Right renal pelvis (tissue), 4 donors: ENCODE measurements at places on chromosomes 3 and 15. TPM values are rescaled to one million over a fixed set of nuclear protein-coding genes. Genes with fewer than 3 reads are reported as not detected.

Gene SLC26A6
- polyA plus RNA-seq, result 23.7 TPM

Gene OR5H2
- not detected for polyA plus RNA-seq

Gene ATP13A5
- polyA plus RNA-seq, result not detected

Gene POLG
- polyA plus RNA-seq, result 49.9 TPM

Gene SMCO1
- not detected for polyA plus RNA-seq

Gene LMAN1L
- polyA plus RNA-seq, result not detected

Gene TNIK
- 20.7 TPM for polyA plus RNA-seq

Gene CFAP161
- 0.24 TPM for polyA plus RNA-seq

Gene CLRN1
- not detected for polyA plus RNA-seq

Gene LOXL1
- polyA plus RNA-seq, result 86.1 TPM

Gene NEK10
- 1.9 TPM for polyA plus RNA-seq

Gene TGM5
- polyA plus RNA-seq, result 0.03 TPM

Gene SLC25A36
- 174 TPM for polyA plus RNA-seq

Gene NRROS
- 3.2 TPM for polyA plus RNA-seq

Gene HRG
- 2.0 TPM for polyA plus RNA-seq

Gene TM6SF1
- 1.7 TPM for polyA plus RNA-seq

Gene CIB2
- 27.7 TPM for polyA plus RNA-seq

Gene DUOXA2
- not detected for polyA plus RNA-seq

Gene TMEM207
- polyA plus RNA-seq, result 19.5 TPM

Gene AGTR1
- polyA plus RNA-seq, result 28.1 TPM

Gene PCYT1A
- polyA plus RNA-seq, result 37.3 TPM

Gene CTXND1
- 14.1 TPM for polyA plus RNA-seq

Gene ANKUB1
- not detected for polyA plus RNA-seq

Gene TICRR
- 8.6 TPM for polyA plus RNA-seq

Gene FRMD5
- 1.1 TPM for polyA plus RNA-seq
